ENCODE measurements at places on chromosomes 1 and 21. TPM values are rescaled to one million over a fixed set of nuclear protein-coding genes. Genes with fewer than 3 reads are reported as not detected.

DNA sequence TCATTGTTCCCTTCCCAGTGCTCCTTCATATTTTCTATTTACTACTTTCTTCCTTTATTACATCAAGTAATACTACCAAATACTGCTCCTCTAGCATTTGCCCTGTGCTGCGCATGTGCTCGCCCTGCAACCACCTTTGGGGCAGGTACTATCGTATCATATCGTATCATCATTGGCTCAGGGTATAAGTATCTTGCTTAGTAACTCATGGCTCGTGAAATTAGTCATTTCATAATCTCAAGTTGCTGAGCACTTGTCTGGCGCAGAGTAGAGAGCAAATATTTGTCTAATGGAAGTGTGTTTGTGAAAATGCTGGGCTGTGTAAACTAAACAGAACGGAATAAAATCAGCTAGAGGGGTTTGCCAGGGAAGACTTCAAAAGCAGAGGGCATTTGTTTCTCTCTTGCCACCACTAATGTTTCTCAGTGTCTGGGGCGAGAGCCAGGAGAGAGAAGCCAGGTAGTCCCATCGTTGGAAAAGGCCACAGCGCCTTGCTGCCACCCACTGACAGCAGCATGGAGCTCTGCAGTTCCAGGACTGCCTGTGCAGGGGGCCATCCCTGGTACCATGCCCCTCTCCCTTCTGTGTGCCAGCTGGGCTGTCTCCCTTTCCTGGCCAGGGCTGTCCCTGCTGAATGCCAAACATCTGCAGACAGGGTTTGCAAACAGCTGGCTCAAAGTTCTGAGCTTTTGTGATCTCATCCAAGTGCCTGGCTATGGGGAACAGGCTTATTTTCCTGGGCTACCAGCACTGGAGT, 20.0 kb upstream of the CPT2 start:
- DNase-seq, result peak; percentile 81
- H3K36me3 ChIP-seq, result no peaks in the 10 kb centered on the region
- H3K27ac ChIP-seq, result no peak overlapping the region
- H3K4me3 ChIP-seq, result no peak overlapping the region
- no peaks in the 10 kb centered on the region for H3K27me3 ChIP-seq

- H3K4me1 ChIP-seq, result no peaks in the 10 kb centered on the region
- no peak overlapping the region for H3K27ac ChIP-seq
- H3K36me3 ChIP-seq, result no peaks in the 10 kb centered on the region
- H3K4me3 ChIP-seq, result no peak overlapping the region
- no peaks in the 10 kb centered on the region for H3K27me3 ChIP-seq
These were observed 13.6 kb downstream of the INAVA start for GRCh38 chr1:200908191-200908868.

DNA sequence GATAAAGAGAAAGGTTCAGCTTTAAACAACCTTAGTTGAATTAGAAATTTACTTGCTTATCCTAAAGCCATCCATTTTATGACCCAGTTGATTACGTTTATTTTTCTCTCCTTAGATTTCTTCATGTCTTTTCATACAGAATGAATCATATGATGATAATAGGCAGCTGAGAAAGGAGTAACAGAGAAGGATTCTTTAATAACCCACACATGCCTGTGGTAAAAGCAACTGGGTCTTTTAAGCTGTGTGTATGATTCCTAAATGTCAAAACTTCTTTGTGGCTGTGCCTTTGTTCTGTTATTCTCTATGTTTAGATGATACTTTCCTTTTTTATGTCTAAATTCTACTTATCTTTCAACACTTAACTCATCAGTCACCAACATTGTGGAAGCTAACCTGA, 626.5 kb downstream of the NCAM2 start:
- H3K36me3 ChIP-seq, result no peaks in the 10 kb centered on the region
- no peak overlapping the region for H3K4me3 ChIP-seq
- H3K27me3 ChIP-seq, result no peaks in the 10 kb centered on the region
- H3K27ac ChIP-seq, result no peak overlapping the region

DNA sequence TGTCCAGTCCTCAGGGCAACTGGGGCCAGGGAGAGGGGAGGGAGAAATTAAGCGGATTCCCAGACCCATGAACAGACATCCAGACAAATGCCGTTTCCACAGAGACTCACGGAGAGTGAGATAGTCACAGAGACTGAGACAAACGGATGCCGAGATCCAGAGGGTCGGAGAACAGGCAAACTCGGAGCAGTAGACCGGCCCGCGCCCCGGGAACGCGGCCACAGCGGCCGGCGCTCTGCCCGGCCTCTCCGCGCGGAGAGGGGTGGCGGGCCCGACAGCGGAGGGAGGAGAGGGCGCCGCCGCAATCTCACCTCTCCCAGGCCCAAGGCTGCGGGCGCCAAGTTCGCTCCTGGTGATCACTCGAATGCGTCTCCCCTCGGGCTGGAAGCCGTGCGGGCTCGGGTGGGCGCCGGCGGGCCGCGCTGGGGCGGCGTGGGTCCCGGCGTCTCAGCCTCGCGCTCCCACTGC, 831 bp upstream of the FOXD2 start:
- peak overlapping the region; percentile 46 for H3K4me3 ChIP-seq
- peaks cover 59% of the 10 kb centered on the region for H3K4me1 ChIP-seq
- H3K27me3 ChIP-seq, result peaks cover 99% of the 10 kb centered on the region
- peak overlapping the region; percentile 56 for H3K27ac ChIP-seq
- no peak for DNase-seq
- H3K36me3 ChIP-seq, result no peaks in the 10 kb centered on the region

- no peak for DNase-seq
- H3K36me3 ChIP-seq, result no peaks in the 10 kb centered on the region
- no peak overlapping the region for H3K27ac ChIP-seq
These were observed 3.1 kb downstream of the SIM2 start for GRCh38 chr21:36701756-36702621.

DNA sequence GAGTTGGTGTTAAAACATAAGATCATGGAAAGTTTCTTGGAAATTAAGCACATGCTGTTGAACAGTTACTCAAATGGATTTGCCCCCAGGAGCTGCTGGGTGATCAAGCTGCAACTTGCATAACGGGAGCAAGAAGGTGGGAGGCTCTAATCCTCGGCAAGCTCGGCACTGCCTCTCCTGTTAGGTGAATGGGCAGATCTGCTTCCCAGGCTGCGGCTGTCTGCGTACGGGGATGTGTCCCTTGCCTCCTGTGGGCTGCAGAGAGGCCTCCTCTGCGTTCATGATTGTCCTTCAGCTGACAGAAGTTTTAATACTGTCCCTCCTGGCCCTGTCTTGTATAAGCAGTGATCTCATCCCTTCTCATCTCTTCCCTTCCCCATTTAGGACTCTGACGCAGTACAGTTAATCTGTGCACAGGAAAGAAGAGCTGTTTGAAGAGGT, 36.7 kb downstream of the ATP1A1 start:
- no peaks in the 10 kb centered on the region for H3K4me1 ChIP-seq
- H3K4me3 ChIP-seq, result no peak overlapping the region
- H3K36me3 ChIP-seq, result peaks cover 10% of the 10 kb centered on the region
- no peak overlapping the region for H3K27ac ChIP-seq
- no peaks in the 10 kb centered on the region for H3K27me3 ChIP-seq

DNA sequence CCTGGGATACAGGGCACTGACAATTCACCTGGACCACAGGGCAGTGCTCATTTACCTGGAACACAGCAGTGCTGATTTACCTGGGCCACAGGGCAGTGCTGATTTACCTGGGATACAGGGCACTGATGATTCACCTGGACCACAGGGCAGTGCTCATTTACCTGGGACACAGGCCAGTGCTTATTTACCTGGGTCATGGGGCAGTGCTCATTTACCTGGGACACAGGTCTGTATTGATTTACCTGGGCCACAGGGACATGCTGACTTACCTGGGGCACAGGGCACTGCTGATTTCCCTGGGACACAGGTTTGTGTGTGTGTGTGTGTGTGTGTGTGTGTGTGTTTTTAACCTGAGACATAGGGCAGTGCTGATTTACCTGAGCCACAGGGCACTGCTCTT, 261.7 kb downstream of the MATN1 start:
- no peaks in the 10 kb centered on the region for H3K4me1 ChIP-seq
- no peak overlapping the region for H3K4me3 ChIP-seq
- no peaks in the 10 kb centered on the region for H3K27me3 ChIP-seq
- DNase-seq, result no peak

DNA sequence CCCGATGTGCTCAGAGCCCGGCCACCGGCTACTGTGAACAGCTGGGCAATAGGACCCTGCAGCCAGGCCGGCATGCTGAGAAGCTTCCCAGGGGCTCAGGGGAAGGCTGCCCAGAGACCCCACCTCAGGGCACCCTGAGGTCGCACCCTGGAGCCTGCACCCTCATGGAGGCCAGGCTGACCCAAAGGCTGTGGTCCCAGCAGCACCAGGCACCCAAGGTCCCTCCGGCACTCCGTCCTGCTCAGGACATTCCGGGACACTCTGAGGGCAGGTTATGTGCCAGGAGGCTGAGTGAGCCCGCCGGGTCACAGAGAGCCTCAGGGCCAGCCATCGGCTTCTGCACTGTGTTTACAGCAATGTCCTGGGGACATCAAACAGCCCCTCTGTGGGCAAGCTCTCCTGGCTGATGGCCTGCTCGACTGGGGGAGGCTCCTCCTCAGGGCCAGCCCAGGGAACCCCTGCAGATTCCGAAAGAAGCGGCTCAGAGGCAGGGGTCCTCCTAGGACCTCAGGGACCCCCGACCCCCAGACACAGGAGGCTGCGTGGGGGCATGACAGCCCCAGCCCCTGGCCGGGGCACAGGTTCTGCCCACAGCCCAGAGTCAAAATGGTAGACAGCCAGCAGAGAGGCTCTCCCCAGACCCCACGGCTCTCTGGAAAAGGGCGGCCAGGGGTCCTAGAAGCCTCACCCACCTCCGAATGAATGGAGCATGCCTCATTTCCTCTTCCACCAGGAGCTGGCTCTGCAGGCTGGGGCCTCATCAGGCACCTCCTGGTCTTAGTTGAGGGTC, 8.2 kb downstream of the SLC19A1 start:
- no peak overlapping the region for H3K27ac ChIP-seq
- no peak overlapping the region for H3K4me3 ChIP-seq
- H3K27me3 ChIP-seq, result no peaks in the 10 kb centered on the region
- no peaks in the 10 kb centered on the region for H3K4me1 ChIP-seq
- no peaks in the 10 kb centered on the region for H3K36me3 ChIP-seq
- peak; percentile 62 for DNase-seq

DNA sequence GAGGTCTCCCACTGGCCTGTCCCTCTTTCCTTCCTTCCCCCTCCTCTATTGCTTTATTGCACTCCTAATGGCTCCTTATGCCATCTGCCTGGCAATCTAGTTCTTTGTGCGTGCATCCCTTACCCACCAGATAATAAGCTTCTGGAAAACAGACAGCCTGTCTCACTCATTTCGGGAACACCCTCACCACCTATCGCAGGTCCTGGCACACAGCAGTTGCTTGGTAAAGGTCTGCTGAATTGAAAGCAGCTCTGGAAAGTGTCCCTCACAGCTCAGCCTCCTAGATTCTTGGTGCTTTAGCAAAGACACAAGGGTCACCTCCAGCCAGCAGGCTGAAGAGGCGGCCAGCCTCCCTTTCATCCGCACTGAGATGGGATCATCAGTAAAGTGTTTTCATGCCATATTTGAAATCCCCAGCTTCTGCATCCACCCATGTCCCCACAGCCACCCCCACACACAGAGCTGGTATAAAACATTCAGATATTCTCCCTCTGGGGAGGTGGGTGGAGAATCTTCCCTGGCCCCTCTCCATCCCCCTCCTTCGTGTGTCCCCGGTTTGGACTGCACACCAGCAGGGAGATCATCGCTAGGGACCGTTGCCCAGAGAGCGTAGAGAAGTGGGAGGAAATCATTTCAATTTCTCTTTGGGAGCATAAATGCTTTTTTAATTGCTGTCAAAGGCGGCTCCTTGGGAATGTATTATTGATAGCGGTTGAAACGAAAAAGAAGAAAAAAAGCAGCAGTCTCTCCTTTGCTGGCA, 29.1 kb upstream of the ATP2B4 start:
- no peaks in the 10 kb centered on the region for H3K27me3 ChIP-seq
- H3K4me1 ChIP-seq, result no peaks in the 10 kb centered on the region
- peak; percentile 68 for DNase-seq
- no peak overlapping the region for H3K4me3 ChIP-seq

DNA sequence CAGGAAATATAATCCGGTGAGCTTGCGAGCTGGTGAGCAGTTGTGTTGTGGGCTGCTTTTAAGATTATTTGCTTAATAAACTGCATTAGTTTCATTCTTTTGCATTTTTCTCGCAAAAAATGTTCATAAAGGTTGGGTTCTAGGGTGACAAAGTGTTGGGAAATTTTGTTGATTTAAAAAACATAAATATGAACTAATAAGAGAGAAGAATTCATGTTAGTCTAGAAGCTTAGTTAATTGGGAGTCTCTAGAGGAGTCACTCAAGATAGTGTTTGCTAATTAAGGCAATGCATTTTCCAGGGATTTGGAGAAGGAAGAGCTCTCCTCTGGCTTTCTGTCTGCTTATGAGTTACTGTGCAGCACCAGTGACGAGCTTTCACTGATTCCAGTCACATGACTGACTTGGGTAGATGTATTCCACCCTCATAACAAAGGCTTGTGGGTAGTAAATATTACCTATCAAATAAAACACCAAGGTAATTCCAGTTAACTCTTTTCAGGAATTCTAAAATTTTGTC, 417.0 kb downstream of the PTBP2 start:
- no peaks in the 10 kb centered on the region for H3K36me3 ChIP-seq
- no peak overlapping the region for H3K4me3 ChIP-seq
- no peak overlapping the region for H3K27ac ChIP-seq
- H3K27me3 ChIP-seq, result no peaks in the 10 kb centered on the region
- no peak for DNase-seq

DNA sequence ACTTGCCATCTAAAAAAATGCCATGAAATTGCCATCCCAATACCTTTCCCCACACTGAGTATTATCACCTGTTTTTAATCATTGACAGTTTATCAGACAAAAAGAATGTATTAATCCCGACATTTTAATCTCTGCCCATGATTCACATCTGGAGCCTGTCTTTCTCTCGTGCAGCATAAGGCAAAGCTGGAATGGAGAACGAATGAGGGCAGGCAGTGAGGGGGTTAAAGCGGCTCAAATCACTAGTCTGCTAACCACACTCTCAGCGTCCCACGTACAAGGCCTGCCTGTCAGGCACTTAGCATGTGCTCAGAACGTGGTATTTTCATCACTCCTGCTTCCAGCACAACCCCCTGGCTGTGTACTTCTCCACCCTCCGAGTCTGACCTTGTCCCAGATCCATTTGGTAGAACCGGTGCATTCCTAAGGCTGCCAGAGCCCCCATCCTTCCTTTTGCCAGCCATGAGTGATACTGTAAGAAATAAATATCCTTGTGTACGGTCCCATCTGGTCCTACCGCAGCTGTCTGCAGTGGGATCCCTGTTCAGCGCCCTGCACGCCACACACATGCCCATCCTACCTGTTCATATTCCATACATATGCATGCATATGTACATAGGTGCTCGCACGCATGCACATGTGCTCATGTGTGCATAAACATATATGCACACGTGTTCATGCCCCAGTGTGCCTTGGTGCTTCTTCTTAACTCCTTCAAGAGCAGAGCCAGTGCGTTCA, 34.6 kb upstream of the FHAD1 start:
- peaks cover 68% of the 10 kb centered on the region for H3K4me1 ChIP-seq
- H3K36me3 ChIP-seq, result no peaks in the 10 kb centered on the region
- peak overlapping the region; percentile 87 for H3K27ac ChIP-seq

GRCh38 chr1:20142001-20142710, 3.0 kb downstream of the PLA2G2F start:
- peak; percentile 29 for DNase-seq
- no peaks in the 10 kb centered on the region for H3K36me3 ChIP-seq
- no peak overlapping the region for H3K4me3 ChIP-seq
- H3K27me3 ChIP-seq, result no peaks in the 10 kb centered on the region
- no peaks in the 10 kb centered on the region for H3K4me1 ChIP-seq
- no peak overlapping the region for H3K27ac ChIP-seq

Gene ACTL8
- total RNA-seq, result not detected

Gene TTC39A
- total RNA-seq, result 1.4 TPM

Gene PADI2
- 0.33 TPM for total RNA-seq

Gene PEAR1
- total RNA-seq, result 6.9 TPM

Gene RAD54L
- total RNA-seq, result not detected

Gene ANKRD45
- total RNA-seq, result 0.27 TPM
